Activated T-helper 1 cell treated with anti-CD3 and anti-CD28 coated beads, Interleukin-2, amount 50 U/mL, for 16 hours (primary cell): ENCODE measurements at places on chromosomes 3 and 15.

DNA sequence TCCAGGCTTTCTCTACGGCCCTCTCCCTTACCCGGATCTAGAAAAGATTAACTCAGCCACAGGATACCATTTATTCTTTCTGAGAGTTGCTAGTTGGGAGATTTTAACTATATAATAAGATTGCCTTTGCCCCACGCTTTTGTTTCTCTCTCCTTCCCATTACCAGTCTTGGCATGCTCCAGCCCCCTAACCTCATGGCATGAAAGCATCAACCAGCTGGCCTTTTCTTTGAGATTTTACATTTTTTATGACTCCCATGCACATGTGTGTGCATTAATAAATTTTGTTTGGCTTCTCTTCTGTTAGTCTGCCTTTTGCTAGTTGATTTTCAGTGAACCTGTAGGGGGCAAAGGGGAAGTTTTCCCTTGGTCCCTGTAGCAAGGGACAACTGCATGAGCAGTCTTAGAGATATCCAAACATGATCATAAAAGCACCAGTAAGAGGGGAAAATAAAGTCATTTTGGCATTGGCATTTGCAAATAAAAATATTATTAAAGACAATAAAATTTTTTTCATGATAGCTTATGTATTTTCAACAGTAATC, 73.6 kb downstream of the OXSM start:
- DNase-seq: no peak

DNA sequence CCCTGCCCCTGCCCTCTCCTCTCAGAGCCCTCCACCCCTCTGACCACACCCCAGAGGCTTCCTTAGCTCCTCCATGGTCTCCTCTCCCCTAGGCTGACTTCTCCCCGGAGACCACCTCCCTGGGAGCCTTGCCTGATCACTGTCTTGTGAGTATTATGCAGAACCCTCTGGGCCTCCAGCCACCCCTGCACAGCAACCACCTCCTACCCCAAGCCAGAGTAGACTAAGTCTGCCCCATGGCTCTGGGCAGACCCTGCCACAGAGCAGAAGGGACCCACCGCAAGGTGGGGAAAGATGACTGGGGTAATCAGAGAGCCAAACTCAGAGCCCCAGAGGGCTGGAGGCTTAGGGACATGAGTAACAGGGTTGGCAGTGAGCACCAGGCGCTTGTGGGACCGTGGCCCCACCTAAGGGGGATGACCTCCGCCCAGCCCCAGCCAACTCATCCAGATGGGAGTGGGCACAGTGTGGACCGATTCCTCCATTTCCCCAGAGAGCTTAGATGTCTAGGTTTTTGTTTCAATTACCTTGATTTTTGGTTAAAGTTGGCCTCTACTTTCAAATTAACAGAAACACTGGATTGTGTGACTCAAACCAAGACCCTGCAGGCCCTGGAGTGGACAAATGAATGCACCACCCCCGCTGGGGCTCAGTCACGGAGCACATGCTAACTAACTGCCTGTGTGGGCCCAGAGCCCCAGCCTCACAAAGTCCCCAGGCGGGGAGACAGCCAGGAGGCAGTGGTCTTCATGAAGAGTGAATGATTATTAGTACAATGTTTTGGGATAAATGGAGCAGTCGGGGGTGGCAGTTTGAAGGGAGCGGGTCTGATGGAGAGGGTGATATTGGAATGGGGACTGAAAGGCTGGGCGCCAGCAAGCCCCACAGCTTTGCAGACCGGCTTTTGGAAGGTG, 119.4 kb upstream of the PRR20G start:
- DNase-seq: no peak

DNA sequence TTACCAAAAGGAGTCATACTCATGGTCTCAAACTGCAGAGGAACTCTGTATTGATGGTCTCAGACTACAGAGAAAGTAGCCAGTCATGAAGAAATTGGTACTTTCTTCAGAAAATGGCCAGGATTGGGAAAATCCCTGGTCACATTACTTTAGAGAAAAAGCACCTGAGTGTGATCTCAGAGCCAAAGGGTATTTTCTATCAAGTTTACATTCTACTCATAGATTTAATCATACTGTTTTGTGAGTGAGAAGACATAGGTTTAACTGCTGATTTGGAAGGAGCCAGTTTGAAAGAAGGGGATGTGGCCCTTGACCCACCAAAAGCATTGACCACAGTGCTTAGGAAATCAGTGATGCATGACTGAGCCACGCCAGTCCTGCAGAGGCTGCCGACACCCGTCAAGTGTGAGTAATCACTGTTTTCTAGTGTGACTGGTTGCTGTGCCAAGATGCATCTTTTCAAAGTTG, 203.6 kb downstream of the AKAP13 start:
- DNase-seq: no peak

GRCh38 chr3:54476891-54477290, 354.5 kb downstream of the CACNA2D3 start:
- no peak for DNase-seq

GRCh38 chr3:183541235-183541655, 14.3 kb downstream of the KLHL6 start:
- DNase-seq: no peak

DNA sequence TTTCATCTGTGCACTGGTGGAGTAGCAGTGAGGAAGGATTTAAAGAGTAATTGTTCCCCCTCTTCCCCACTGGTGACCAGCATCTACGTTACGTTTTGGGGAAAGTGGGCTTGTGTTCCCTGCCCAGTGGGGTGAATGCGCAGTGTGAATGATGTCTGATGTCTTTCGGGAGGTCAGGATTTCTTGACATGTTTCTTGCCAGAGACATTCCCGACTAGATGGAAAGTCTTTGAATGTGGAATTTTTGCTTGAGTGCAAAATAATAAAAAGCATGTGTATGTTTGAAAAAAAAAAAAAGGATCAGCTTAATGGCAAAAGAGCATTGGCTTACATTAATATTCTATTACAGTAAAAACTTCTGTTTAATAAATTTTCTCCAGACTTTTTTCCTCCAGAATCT, 632.2 kb downstream of the FOXP1 start:
- DNase-seq: no peak

- DNase-seq: no peak
Observed at GRCh38 chr3:50950591-50950990, 275.9 kb downstream of the DOCK3 start.

- DNase-seq: no peak
Observed at GRCh38 chr15:52728899-52729298, 49.7 kb upstream of the ATOSA start.

DNA sequence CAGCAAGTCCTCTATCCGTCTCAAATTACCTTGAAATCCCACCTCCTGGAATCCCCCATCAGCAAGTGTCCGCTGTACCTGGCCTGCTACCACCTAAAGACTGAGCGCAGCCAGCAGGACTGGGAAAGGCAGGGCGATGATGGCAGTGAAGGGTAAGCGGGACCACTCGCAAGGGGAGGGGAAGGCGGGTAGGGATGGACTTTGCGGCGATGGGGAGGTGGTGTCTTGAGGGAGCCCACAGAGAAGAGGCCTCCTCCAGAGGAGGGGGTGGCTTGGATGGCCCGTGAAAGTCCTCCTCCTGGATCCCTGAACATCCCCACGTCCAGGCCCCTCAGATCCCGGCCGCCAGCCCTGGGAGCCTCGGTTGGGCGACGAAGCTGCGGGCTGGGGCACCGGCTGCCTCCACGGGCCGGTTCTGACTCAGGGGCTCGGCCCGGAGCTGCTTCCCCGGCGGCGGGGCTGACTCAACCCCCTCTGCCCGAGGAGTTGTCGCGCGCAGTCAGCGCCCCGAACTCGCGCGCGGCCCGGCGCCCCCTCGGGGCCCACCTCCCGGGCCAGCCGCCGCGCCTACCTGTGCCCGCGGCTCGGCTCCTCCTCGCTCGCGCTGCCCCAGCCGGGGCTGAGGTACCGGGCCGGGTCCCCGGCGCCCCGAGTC, 512 bp downstream of the LARP6 start:
- DNase-seq: no peak

- DNase-seq: no peak
Observed at GRCh38 chr15:79904271-79904670, 7.5 kb upstream of the MTHFS start.

GRCh38 chr3:114112696-114113095, 56.2 kb downstream of the QTRT2 start:
- DNase-seq: no peak

GRCh38 chr3:23094890-23095462, 108.2 kb upstream of the UBE2E2 start:
- no peak for DNase-seq

DNA sequence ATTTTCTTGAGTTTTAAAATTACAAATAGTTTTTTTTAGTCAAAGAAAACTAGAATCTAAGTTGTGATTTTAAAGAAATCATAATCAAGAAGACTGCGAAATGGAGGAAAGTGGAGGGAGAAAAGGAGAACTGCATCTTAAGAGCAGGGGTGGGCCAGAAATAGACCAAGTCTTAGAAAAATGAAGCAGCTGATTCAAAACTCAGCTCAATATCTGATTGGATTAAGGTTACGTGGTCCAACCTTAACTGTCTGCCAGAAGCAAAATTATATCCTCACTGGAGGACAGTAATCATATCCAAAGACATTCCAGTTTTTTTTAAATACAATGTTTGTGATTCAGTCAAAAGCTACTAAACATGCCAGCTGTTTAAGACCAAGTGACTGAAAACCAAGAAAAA, 41.4 kb downstream of the CHSY1 start:
- DNase-seq: no peak

DNA sequence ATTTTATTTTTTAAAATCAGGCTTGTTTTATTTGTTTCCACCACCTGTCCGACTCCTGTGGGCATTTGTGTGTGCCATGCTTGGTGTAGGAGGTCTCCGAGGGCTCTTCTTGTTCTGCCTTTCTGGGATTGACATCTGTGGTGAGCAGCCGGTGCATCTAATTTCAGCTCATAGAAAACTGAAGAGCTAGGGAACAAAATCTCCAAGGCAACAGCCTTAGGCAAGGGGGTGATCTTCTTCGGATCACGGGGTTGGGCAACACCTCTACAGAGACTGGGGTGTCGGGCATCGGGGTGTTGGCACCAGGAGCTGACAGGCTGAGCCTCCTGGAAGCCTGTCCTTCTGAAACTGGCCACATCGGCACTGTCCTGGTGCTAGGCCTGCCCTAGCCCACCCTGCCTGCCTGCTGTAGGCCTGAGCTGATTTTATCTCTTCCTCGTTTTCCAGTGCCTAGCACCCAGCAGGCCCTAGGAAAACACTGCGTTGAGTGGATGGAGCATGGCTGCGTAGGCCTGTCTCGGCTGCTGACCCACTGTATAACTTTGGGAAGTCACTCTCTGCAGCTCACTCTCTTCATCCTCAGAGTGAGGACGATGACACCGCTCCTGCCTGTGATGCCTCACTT, 10.3 kb downstream of the CHCHD6 start:
- DNase-seq: no peak

GRCh38 chr3:99933971-99934750, 116.5 kb downstream of the CMSS1 start:
- DNase-seq: no peak

GRCh38 chr15:97235611-97235985, 724.9 kb upstream of the ARRDC4 start:
- DNase-seq: no peak

GRCh38 chr3:172129850-172130716, 90.7 kb downstream of the FNDC3B start:
- DNase-seq: no peak

DNA sequence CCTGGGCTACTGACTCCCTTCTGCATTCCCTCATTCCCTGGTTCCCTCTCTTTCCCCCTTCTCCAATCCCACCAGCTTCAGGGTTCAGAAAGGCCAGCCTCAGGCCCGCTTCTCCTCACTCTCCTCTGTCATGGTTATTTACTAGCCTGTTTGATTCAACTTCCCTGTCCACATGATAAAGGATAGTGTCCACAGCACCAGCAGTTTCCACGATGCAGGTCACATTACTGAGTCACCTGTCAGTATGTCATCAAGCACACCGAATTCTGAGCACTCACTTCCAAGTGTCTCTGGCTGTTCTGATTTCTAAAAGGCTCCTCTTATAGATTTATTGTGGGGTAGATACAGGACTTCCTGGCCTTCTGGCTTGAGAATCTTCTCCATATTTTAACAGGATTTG, 96.6 kb upstream of the CTNNB1 start:
- DNase-seq: no peak

- no peak for DNase-seq
Observed at GRCh38 chr3:183158551-183159006, 4.0 kb downstream of the LAMP3 start.

DNA sequence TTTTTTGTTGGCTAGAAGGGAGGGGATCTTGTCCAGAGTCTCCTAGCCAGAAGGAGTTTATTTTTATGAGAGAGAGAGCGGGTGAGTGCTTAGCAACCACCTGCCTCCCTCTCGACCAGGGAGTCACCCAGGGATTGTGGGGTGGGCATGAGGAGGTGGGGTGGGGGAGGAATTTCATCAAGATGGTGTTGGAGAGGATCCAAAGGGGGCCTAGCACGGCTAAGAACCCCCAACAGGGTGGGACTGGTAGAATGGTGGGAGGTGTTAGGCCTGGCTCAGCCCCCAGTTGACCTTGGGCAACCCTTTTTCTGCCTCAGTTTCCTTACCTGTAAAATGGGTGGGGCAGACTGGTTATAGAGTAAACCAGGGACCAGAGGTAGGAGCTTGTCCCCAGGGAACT, 1.8 kb downstream of the SLC6A6 start:
- DNase-seq: no peak

- no peak for DNase-seq
Observed at GRCh38 chr3:103006526-103007183, 571.8 kb downstream of the ZPLD1 start.

- DNase-seq: no peak
Observed at GRCh38 chr3:187021748-187022402, 91.5 kb downstream of the ST6GAL1 start.

- no peak for DNase-seq
Observed at GRCh38 chr3:53412953-53413352, 65.6 kb upstream of the DCP1A start.

GRCh38 chr3:188721990-188722389, 449.8 kb upstream of the TPRG1 start:
- DNase-seq: no peak

GRCh38 chr15:25095179-25095578, 140.4 kb downstream of the SNRPN start:
- DNase-seq: no peak

DNA sequence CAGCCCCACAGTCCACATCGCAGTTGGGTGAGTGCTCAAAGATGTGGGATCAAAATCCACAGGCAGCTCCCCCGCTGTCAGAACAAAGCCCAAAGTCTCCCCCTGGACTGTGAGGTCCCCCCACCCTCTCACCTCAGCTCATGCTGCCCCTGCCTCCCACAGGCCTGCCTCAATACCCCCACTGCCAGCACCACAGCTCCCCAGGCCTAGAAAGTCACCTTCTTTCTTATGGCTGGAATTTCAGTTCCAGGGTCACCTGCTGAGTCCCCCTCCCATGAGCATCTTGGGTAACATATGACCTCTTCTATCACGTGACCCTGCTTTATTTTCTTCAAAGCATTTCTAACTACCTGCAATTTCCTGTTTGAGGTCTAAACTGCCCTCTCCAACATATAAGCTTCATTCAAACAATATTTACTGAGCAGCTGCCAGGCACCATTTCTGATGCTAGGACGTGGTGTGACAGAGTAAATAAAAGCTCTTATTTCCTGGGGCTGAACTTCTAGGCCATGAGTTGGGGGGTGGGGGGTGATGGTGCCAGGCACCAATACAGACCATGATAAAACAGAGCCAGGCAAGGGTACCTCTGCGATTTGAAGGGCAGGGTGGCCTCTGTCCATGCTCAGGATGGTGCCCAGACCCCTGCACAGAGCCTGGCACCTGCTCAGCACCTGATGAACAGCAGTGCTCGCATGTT, 2.4 kb upstream of the TMEM89 start:
- DNase-seq: no peak

GRCh38 chr15:82663186-82663600, 16.0 kb upstream of the CPEB1 start:
- no peak for DNase-seq
